ENCODE measurements at places on chromosomes 12 and 14.

GRCh38 chr12:4116251-4117111 lies 157.1 kb upstream of the CCND2 start:
- DNase-seq: peak; percentile 76

- no peak for DNase-seq
These were observed 1.8 kb upstream of the PARP2 start for GRCh38 chr14:20341646-20342045.

DNA sequence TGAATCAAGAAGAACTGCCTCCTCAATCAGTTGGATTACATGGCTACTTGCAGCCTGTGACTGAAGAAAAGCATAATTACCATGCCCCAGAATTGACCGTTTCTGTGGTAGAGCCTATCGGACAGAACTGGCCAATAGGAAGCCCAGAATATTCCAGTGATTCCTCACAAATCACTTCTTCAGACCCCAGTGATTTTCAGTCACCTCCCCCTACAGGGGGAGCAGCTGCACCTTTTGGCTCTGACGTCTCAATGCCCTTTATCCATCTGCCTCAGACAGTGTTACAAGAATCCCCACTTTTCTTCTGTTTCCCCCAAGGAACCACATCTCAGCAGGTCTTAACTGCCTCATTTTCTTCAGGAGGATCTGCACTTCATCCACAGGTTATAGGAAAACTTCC lies 80.8 kb downstream of the RAD52 start:
- DNase-seq: no peak

DNA sequence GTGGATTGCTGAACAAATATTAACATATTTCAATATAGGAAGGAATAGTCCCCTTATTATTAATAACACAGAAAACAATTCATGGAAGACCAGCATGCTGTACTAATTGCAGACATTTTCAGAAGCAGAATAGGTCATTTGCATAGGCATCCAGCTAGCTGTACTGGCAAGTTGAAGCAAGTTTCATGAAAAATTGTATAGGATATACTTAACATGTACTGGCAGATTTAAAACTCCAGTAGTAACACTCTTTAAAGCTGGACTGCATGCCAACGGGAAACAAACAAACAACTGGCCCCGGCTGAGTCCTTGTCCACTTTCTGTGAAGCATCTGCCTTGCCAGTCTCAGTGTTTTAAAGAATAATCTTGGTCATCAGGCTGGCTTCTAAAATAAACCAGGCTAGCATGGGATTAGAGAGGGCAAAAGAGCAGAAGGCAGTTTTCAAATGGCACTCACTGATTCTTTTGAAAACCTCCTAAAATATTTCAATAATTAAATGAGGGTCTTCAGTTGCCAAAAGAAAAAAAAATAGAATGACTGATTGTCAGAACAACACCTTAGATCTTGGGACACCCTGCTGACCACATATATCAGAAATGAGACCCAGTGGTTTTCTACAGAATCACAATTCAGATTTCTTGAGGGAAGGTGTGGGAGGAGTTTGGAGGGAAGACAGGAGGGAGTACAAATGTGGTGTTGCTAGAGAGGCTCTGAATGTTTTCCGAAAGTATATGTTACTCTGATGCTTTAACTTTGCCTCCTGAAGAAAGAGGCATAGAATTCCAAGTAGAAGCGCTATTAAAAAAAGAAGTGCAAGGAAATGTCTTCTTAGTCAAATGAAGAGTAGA lies 122.5 kb upstream of the KRAS start:
- DNase-seq: no peak

DNA sequence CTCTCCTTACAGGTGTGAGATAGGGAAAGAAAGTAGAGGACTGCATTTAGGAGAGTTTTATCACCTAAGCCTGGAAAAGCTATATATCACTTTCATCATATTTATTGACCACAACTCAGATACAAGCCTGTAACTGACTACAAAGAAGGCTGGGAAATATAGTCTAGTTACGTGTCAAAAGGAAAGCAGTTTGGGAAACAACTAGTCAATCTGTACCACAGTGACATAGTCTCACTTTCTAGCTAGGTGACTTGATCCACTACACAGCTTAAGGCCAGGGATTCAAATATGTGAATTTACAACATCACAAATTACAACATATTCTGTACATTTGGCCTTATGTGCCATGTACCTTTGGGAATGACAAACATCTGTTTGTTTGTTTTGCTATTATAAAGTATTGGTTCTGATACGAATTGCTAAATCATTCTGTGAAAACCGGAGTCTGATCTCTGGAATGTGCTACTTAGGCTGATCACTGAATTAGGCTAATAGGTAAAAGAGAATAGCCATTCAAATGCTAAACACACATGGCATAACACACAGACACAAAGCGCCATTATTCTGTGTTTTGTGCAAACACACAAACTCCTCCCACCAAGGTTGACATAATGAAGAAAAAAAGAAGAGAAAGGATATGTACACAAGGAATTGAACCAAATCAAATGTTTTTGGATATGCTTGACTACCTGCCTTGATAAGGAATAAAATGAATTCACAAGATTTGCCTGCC lies 279.8 kb downstream of the DUSP6 start:
- DNase-seq: no peak

DNA sequence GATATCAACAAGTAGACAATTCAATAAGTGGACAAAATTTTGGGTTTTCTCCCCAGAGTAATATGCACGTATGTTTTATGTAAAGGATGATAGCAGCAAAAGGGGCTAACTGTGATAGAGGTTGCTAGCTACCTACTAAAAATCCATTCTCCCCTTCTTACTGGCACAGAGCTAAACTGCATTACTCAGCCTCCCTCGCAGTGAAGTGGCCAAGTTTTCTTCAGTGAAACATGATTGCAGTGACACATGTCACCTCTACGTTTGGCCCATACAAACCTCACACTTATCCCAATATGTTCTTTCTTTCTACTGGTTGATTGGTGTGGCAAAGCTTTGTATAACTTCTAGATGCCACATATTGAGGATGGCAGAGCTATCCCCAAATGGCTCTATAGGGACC lies 34.3 kb downstream of the GPR65 start:
- no peak for DNase-seq

DNA sequence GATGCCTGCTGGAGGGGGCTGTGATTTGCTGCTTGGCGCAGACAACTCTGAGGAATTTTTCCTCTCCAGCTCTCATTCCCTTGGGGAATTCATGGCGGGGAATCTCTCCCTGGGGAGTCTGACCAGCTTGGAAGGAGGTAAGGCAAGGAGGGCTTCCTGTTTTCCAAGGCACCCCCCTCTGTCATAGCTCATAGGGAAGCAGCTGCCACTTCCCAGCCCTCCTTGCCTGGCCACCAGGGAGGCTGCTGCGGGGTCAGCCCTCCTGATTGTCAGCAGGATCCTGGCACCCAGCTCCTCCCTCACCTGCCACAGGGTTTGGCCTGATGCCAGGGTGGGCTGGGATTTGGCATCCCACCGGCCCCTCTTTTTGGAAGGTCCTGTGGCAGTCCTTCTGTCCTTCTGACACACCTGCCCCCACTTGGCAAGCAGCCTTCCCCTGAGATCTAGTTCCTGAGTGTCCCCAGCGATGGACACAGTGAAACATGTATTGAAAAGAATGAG lies 74.9 kb downstream of the TSPAN9 start:
- peak; percentile 83 for DNase-seq

- DNase-seq: no peak
These were observed 61.3 kb upstream of the ACTN1 start for GRCh38 chr14:69040353-69040752.

DNA sequence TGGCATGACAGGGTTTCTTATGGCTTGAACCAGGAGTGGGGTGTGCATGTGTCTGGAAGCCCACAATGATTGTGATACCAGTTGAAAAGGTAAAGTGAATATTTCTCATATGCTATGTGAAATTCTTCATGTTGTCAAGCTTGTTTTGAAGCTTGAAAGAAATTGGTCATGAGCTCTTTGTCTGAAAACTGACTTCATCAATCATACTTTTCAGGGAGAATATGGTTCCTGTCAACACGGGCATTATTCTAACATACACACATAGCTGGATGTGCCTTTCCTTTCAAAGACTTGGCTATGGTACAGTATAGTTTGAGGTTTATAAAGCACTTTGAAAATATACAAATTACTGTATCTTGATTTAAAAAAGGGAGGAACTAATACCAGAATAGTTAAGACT lies 158.8 kb downstream of the KCNH5 start:
- DNase-seq: no peak

GRCh38 chr12:24750263-24750662 lies 198.6 kb downstream of the BCAT1 start:
- no peak for DNase-seq

Data from fibroblast of skin of right quadriceps (primary cell).